ENCODE measurements at places on chromosomes 13 and 19.

GRCh38 chr13:98570929-98571372 lies 6.0 kb downstream of the STK24 start:
- no peaks in the 10 kb centered on the region for H3K36me3 ChIP-seq
- H3K27ac ChIP-seq = peak overlapping the region; percentile 13
- H3K27me3 ChIP-seq = no peaks in the 10 kb centered on the region
- peaks cover 12% of the 10 kb centered on the region for H3K4me1 ChIP-seq

GRCh38 chr13:61286148-61286745 lies 129.4 kb downstream of the PCDH20 start:
- H3K4me3 ChIP-seq = no peak overlapping the region
- H3K27me3 ChIP-seq = no peaks in the 10 kb centered on the region
- H3K27ac ChIP-seq = no peak overlapping the region
- no peaks in the 10 kb centered on the region for H3K36me3 ChIP-seq
- H3K4me1 ChIP-seq = no peaks in the 10 kb centered on the region
- no peak for DNase-seq

DNA sequence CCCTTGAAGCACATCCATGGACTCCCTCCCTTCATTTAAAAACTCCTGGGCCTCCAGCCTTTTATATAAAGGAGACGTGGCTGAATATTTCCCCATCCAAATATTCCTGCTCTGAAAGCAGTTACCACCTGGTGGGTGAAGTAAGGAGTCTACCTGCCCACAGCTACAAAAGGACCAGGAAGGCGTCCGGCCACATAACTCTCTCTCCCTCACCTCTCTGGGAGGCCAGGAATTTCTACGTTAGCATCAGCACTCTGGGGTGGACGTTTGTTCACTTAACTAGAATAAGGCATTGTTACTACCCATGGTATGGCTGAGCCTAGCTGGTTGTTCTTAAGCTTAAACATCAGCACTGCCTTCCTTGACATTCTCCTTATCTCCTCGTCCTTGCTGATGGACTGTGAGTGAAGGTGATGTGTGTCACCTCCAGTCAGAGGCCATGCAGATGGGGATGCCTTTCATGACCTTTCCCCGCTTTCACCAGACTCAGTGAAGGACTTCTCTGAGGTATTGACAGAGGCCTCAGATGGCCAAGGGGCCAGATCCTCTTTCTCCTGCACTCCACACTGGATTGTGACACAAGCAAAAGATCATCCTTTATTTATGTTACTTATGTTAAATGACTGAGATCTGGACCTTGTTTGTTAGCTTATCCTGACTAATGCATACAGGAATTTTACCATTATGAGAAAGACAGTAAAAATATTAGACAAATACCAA lies 22.2 kb upstream of the KPNA3 start:
- H3K4me1 ChIP-seq = no peaks in the 10 kb centered on the region
- H3K27ac ChIP-seq = no peak overlapping the region
- no peak overlapping the region for H3K4me3 ChIP-seq
- H3K27me3 ChIP-seq = no peaks in the 10 kb centered on the region
- no peak for DNase-seq

DNA sequence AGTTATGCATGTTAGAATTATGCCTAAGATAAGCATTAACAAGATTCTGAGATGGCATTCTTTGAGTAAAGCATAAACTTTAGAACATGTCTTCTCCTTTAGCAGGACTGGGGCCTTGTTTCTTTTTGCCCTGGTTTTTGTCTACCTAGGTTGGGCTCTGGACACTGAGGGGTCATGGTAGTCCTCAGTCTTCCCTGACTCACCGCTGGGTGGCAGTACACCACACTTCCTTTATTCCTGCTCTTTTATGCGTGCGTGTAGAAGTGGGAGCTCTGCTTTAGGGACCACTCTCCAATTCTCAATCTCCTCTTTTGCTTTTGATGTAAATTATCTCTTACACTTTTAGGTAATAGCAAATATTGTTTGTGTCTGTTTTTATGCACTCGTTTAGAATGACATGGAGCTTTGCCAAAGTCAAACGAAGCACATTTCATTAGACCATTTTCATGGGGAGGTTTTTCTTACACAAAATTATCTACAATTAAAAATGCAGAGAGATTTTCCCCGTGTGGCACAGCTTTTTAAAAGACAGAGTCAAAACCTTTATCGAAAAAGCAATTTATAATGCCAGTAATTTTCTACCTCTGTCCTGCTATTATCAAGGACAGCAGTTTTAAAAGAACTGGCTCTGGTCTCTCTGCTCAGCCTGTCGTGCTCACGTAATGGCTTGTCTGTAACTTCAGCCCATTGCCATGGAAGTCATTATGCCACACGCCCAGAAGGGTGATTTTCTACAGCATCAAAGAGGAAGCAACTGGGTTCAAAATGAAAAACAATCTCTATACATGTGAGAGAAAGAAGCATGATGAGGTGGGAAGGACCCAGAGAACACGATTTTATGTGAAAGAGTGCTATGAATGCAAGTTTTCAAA lies 413.9 kb downstream of the COG6 start:
- no peak overlapping the region for H3K4me3 ChIP-seq
- no peaks in the 10 kb centered on the region for H3K27me3 ChIP-seq
- H3K27ac ChIP-seq = no peak overlapping the region
- H3K36me3 ChIP-seq = no peaks in the 10 kb centered on the region

GRCh38 chr19:6413721-6414643 lies 10.6 kb downstream of the KHSRP start:
- no peaks in the 10 kb centered on the region for H3K4me1 ChIP-seq
- no peak overlapping the region for H3K27ac ChIP-seq
- no peaks in the 10 kb centered on the region for H3K27me3 ChIP-seq
- peaks cover 32% of the 10 kb centered on the region for H3K36me3 ChIP-seq
- no peak for DNase-seq

GRCh38 chr13:51826606-51827005 lies 18.4 kb downstream of the TMEM272 start:
- H3K36me3 ChIP-seq = no peaks in the 10 kb centered on the region
- no peak overlapping the region for H3K27ac ChIP-seq
- no peak for DNase-seq
- peaks cover 15% of the 10 kb centered on the region for H3K27me3 ChIP-seq
- no peaks in the 10 kb centered on the region for H3K4me1 ChIP-seq

DNA sequence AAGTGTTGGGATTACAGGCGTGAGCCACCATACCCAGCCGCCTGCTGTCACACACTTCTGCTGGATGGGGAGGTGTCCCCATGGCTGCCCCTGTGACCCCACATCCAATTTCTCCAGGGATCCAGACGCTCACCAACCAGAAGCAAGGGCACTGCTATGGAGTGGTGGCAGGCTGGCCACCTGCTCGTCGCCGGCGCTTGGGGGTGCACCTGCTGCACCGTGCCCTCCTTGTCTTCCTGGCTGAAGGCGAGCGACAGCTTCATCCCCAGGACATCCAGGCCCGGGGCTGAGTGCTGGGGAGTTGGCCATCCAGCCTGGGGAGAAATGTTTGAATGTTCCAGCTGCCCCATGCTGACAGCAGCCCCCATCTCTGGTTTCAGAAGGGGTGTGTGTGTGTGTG lies 4.6 kb downstream of the ANKLE1 start:
- H3K36me3 ChIP-seq = no peaks in the 10 kb centered on the region
- H3K4me3 ChIP-seq = no peak overlapping the region
- H3K27ac ChIP-seq = no peak overlapping the region
- DNase-seq = no peak

DNA sequence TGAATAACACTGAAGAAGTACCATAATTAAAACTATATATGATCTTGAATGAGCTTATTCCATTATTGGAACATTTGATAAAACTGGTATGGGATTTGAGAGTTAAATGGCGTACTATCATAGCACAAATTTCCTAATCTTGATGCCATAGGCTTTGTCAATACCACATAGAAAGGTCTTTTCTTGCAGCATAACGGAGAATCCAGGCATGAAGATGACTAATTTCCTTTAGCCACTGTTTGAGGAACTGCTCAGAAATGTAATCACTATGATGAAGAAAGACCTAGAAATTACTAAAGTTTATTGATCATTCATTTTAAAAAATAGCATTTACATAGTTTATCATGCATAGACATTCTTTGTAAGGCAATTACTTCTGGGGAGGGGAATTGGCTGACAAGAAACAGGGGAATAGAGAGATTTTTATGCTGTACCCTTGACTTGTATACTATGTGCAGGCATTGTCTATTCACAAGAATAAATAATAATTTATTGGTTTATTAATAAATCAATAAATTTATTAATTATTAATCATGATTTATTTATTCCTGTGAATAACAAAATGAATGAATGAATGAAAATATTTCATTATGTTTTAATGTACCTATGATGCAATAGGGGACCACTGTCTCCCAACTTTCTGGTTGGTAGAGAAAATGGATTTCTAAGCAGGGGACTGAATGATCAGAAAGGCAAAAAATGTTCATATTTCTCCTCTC lies 2676.6 kb downstream of the PCDH9 start:
- no peaks in the 10 kb centered on the region for H3K27me3 ChIP-seq
- DNase-seq = peak; percentile 31
- no peak overlapping the region for H3K4me3 ChIP-seq
- H3K27ac ChIP-seq = no peak overlapping the region
- H3K4me1 ChIP-seq = no peaks in the 10 kb centered on the region

- no peak overlapping the region for H3K27ac ChIP-seq
- H3K4me1 ChIP-seq = peaks cover 7% of the 10 kb centered on the region
- no peak for DNase-seq
- H3K27me3 ChIP-seq = peaks cover 9% of the 10 kb centered on the region
- H3K36me3 ChIP-seq = no peaks in the 10 kb centered on the region
These were observed 88.7 kb upstream of the TNFSF11 start for GRCh38 chr13:42485272-42485671.

GRCh38 chr19:10112037-10112761 lies 706 bp downstream of the P2RY11 start:
- no peak for DNase-seq
- peaks cover 6% of the 10 kb centered on the region for H3K4me1 ChIP-seq
- H3K27ac ChIP-seq = no peak overlapping the region
- peaks cover 52% of the 10 kb centered on the region for H3K36me3 ChIP-seq

- no peak overlapping the region for H3K27ac ChIP-seq
- peaks cover 3% of the 10 kb centered on the region for H3K4me1 ChIP-seq
- H3K27me3 ChIP-seq = peaks cover 11% of the 10 kb centered on the region
- DNase-seq = no peak
- no peaks in the 10 kb centered on the region for H3K36me3 ChIP-seq
These were observed 4.9 kb upstream of the EBI3 start for GRCh38 chr19:4224470-4224869.

- no peak for DNase-seq
- H3K4me3 ChIP-seq = no peak overlapping the region
- no peaks in the 10 kb centered on the region for H3K4me1 ChIP-seq
- H3K27me3 ChIP-seq = no peaks in the 10 kb centered on the region
- no peaks in the 10 kb centered on the region for H3K36me3 ChIP-seq
These were observed 8.5 kb upstream of the ZNF304 start for GRCh38 chr19:57342582-57342981.

DNA sequence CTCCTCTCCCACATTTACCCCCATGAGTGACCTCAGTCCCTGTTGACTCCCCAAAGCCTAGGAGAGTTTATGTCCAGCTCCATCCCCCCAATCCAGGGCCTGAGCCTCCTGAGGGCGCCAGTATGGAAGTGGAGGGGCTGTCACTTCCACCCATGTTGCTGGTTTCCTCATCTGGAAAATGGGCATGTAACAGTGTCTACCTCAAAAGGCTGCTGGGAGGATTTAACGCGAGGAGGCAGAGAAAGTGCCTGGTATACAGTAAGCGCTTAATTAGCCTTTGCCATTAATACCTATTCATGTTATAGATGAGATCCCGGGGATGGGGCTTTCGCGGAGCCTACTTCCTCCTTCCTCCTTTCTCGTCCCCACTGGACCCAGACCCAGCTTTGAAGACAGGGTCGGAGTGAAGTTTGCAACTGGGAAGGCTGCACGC lies 476 bp downstream of the TYK2 start:
- no peaks in the 10 kb centered on the region for H3K4me1 ChIP-seq
- H3K4me3 ChIP-seq = peak overlapping the region; percentile 83

- peaks cover 8% of the 10 kb centered on the region for H3K4me1 ChIP-seq
- peak; percentile 14 for DNase-seq
- H3K4me3 ChIP-seq = no peak overlapping the region
- H3K36me3 ChIP-seq = no peaks in the 10 kb centered on the region
- peak overlapping the region; percentile 2 for H3K27ac ChIP-seq
These were observed 94.2 kb downstream of the FRY start for GRCh38 chr13:32125751-32126150.

DNA sequence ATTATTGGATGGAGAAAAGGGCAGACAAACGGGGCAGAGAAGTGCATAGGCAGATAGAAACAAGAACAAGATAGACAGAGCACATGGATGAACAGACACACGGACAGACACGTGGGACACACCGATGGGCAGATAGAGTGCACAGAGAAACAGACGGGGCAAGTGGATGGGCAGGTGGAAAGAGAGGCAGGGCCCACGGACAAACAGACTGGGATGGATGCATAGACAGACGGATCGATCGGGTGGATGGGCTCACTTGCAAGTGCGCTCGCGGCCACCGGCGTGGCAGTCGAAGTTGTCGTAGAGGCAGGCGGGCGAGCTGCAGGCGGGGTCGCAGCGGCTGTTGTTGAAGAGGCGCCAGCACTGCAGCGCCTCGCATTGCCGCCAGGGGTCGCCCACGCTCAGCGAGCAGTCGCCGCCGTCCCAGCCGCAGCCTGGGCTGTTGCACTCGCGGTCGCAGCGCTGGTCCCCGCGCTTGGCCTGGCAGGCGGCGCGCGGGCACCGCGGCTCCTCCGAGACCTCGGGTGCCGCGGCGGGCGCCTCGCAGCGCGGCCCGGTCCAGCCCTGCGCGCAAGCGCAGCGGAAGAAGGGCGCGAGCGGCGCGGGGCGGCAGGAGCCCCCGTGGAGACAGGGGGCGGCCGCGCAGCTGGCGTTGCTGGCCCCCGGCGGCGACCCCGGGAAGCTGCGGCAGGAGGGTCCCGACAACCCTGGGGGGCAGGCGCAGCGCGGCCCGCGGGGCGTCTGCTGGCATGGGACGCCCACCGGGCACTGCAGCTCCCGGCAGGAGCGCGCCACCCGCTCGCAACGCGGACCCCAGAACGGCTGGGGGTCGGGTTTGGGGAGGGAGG lies 23.3 kb downstream of the NOTCH3 start:
- peaks cover 15% of the 10 kb centered on the region for H3K36me3 ChIP-seq
- no peak overlapping the region for H3K27ac ChIP-seq
- H3K4me3 ChIP-seq = no peak overlapping the region
- peak; percentile 59 for DNase-seq
- H3K27me3 ChIP-seq = no peaks in the 10 kb centered on the region

GRCh38 chr13:110361365-110361911 lies 54.4 kb downstream of the COL4A2 start:
- H3K36me3 ChIP-seq = peaks cover 1% of the 10 kb centered on the region
- DNase-seq = peak; percentile 89
- no peaks in the 10 kb centered on the region for H3K27me3 ChIP-seq

DNA sequence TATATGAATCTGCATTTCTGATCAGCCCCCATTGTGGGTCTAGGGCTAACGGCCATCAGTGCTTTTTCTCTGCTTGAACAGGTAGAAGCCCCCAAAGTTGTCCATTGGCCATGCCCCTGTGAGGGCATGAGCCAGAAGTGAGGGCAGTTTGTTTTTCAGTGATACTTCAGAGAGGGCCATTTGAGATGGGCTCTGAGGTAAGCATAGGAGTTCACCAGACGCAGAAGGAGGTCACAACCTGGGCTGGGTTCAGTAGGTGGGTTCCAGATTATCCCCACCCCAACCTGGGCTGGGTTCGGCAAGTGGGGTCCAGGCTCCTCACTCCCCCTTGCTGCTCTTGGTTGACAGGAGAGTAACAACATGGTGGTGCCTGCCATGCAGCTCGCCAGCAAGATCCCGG lies 33.4 kb downstream of the MAU2 start:
- DNase-seq = no peak
- H3K27me3 ChIP-seq = no peaks in the 10 kb centered on the region
- no peaks in the 10 kb centered on the region for H3K4me1 ChIP-seq
- H3K36me3 ChIP-seq = peaks cover 34% of the 10 kb centered on the region
- H3K27ac ChIP-seq = no peak overlapping the region

- no peak overlapping the region for H3K4me3 ChIP-seq
- H3K27ac ChIP-seq = no peak overlapping the region
- DNase-seq = peak; percentile 35
- H3K4me1 ChIP-seq = no peaks in the 10 kb centered on the region
These were observed 12.9 kb upstream of the RPS15 start for GRCh38 chr19:1425102-1425837.
